ENCODE measurements at places on chromosomes 6 and 20.

GRCh38 chr6:132142768-132143167 lies 191.6 kb upstream of the CCN2 start:
- no peak for DNase-seq

DNA sequence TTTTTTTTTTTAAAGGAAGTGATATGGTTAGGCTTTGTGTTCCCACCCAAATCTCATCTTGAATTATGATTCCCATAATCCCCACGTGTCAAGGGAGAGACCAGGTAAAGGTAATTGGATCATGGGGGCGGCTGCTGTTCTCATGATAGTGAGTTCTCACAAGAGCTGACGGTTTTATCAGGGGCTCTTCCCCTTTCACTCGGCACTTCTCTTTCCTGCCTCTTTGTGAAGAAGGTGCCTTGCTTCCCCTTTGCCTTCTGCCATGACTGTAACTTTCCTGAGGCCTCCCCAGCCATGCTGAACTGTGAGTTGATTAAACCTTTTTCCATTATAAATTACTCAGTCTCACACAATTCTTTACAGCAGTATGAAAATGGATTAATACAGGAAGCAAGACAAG lies 64.3 kb downstream of the ZFP64 start:
- no peak for DNase-seq

DNA sequence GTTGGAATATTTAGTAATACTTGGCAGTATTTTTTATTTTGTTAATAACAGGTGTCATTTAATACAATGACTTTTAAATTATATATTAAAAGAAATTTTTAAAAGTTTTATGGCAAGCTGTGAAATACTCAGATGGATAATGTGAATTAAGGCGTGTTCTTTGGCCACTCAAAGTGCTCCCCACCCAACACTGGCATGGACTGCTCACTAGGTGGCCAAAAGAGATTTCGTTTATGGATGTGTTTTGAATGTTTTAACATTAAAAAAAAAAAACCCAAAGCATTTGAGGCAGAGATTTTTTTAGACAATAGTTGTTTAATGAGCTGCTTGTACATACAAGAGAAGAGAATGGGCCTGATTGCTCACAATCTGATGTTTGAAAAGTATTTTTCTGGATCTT lies 86.5 kb downstream of the QKI start:
- DNase-seq = no peak

- peak; percentile 52 for DNase-seq
These were observed 5.4 kb downstream of the ADA start for GRCh38 chr20:44646023-44646640.

DNA sequence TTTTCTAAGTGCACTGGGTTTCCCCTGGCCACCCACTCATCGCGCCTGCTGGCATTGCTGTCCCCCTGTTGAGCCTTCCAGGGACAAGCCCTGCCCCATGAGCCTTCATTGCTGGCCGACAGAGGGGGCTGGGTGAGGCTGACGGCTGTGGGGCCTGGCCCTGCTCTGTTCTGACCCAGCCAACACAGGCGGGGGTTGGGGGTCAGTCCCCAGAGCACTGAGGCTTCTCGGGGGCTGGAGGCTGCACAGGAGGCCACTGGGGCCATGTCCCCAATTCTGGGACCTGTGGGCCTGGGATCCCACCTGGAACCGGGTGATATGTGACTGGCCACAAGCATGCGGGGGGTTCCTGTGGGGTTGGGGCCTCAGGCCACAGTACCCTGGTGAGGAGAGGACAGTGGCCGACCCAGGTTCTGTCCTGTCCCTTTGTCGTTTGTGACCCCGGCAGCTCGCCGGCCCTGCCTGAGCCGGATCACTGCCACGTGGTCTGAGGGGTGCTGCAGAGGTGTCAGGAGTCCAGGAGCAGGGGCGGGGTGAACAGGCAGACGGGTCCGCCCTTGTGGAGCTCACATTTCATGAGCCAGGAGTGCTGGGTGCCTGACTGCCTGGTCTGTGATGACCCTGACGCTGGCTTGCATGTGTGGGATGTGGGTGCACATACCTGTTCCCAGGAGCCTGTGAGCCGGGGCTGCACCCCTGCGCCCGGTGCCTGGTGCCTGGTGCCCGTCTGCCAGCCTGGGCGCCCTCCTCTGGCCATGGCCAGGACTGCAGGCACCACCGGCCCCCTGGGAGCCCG lies 2.1 kb upstream of the COL20A1 start:
- DNase-seq = no peak

- DNase-seq = no peak
These were observed 23.0 kb upstream of the FAM8A1 start for GRCh38 chr6:17577059-17577458.

- DNase-seq = no peak
These were observed 53.2 kb downstream of the FAM8A1 start for GRCh38 chr6:17653198-17653882.

DNA sequence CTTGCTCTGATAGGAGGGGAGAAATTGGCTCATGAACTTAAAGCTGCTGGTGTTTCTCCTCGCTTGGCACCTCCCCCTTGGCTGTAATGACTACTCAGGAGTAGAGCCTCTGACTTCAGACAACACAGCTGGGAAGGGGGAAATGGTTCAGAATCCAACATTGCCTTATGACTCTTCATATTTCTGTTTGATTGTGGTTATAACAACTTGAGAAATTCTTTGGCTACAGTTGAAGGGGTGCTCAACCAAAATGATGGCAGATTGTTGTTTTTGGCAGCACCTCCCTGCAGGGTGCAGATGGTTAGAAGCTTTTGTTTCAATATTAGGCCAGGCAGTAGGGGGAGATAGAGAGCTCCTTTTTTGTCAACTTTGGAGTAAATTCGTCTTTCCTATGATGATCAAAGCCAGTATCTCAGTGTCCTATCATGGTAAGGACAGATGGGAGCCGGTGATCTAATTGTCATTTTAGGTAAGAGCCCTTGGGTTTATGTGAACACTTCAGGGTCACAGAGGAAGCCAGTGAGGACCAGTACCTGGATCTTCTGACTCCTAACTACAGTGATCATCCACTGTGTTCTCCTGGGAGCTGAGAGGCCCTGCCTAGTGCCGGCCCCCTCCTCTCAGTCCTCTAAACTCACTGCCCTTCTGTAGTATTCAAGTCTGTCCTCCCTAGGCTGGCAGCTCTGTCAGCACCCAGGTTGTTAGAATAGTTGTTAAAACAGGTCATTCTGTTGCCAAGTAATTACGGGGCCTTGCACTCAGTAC lies 39.9 kb downstream of the RPRD1B start:
- DNase-seq = peak; percentile 86

GRCh38 chr6:30913721-30914075 lies 340 bp upstream of the VARS2 start:
- no peak for DNase-seq

- DNase-seq = no peak
These were observed 219.9 kb downstream of the ALDH8A1 start for GRCh38 chr6:134730013-134730412.

DNA sequence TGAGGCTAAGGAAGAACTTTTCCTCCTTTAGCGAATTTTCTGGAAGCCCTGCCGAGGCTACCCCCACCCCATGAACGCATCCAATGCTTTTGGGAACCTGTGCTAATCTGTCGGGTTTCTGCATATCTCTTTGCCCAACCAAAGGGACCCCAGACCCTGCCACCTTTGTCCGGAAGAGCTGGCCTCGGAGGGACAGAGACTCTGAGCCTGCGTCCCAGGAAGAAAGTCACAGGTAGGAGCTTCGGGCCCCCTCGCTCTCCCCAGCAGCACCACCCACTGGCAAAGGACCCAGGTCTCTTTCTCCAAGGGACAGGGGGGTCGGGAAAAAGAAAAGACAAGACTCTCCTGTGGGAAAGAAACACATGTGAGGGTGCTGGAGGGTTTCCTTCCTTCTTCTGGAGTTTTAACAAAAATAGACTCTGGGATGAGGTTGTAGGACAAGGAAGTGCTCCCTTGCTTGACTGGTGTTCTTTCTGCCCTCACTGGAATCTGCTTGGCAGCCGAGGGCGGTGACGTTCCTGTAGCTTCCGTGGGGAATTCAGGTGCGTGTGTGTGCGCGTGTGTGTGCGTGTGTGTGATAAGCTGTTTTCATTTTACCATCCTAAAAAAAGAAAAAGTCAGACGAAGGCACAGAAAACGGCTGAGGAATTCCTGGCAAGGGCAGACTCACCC lies 16.3 kb upstream of the FOXC1 start:
- no peak for DNase-seq

DNA sequence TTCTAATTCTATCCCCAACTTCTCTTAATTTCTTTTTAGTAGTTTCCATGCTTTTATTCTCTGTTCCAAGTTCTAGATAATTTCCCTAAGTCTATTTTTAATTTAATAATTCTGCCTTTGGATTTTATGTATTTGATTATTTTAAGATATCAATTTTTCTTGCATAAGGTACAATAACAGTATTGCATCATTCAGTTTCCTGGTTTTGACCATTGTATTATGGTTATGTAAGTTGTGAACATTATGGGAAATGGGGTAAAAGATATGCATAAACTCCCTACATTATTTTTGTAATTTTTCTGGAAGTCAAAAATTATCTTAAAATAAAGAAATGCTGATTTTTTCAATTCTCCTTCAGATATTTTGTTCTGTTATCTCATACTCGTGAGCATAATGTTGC lies 21.1 kb upstream of the CENPW start:
- no peak for DNase-seq

DNA sequence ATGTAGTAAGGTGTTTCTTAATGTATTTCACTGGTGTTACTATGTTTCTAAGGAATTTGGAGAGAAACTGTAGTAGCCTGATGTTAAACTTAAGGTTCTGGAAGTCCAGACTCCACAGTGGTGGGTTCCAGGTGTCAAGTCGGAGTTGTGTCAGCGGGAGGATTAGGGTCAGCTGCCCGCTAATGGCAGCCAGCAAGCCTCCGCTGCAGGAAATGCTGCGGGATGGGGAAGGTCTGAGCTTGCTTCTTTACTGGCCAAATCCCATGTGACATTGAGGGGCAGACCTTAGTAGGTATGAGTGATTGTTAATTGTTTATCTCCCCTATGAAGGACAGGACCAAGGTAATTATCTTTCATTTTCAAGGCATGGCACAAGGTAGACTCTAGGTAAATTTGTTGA lies 3.7 kb upstream of the ARID1B start:
- no peak for DNase-seq

DNA sequence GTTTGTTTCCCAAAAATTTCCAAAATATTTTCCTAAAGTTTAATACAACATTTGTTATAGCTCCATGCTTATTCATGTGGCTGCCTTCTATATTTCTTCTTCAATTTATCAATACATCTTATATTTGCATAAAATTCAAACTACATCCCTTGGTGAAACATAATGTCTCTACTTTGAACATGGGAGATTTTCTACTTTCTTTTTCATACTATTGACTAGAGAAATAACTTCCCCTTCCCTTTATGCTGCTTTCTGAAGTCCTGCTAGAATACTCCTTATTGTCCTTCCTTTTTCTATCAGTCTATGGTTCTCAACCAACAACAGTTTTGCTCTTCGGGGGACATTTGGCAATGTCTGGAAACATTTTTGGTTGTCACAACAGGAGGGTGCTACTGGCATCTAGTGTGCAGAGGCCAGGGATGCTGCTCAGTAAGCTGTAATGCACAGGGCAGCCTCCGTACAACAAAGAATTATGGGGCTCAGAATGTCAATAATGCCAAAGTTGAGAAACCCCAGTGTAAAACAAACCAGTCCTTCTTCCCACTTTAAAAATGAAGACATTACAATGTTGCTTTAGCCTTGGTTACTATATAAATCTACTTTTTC lies 29.9 kb downstream of the MKKS start:
- DNase-seq = no peak
